ELR (cell line): ENCODE measurements at places on chromosomes 13 and 19.

DNA sequence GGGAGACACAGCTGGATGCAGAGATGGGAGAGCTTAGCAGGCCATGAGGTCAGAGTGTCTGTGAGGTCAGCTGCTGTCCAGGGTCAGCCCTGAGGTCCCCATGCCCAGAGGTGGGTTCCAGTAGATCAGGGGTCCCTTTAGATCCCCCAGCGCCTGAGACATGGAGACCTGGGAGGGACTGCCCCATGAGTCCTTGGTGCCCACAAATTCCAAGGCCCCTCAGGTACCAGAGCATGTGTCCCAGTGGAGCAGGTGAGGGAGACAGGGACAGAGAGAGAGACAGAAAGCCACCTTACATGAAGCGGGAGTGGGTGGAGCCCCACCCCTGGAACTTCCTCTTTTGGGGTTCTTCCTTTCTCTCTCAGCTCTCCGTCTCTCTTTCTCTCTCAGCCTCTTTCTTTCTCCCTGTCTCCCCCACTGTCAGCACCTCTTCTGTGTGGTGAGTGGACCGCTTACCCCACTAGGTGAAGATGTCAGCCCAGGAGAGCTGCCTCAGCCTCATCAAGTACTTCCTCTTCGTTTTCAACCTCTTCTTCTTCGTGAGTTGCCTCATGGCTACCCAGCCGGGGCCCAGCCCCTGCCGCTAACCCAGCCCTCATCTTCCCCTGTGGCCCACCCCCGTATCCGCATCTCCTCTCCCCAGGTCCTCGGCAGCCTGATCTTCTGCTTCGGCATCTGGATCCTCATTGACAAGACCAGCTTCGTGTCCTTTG is at the start of gene CD37:
TSS of gene CD37 (plus strand) at position 336 of the 713 bp plus-strand sequence. CDS start at position 471, 135 bp downstream.
- no peak for DNase-seq

DNA sequence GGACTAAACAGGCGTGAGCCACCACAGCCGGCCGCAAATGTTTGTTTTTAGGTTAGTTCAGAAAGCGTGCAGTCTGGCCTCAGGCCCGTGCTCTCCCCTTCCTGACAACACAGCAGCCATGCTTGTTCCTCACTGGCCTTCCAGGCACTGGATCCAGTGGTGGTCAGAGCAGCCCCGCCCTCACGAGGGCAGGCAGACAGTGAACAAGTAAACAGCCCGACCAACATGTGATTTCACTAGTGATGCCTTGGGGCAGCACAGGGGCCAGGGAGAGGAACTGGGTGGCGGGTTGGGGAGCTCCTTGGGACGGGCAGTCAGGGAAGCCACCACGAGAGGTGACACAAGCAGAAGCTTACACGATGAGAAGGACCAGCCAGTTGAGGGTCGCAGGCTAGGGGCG is 40.8 kb downstream of the CAPN12 start:
- DNase-seq: no peak

- no peak for DNase-seq
Measured at GRCh38 chr19:612941-613340, 20.4 kb downstream of the POLRMT start.

DNA sequence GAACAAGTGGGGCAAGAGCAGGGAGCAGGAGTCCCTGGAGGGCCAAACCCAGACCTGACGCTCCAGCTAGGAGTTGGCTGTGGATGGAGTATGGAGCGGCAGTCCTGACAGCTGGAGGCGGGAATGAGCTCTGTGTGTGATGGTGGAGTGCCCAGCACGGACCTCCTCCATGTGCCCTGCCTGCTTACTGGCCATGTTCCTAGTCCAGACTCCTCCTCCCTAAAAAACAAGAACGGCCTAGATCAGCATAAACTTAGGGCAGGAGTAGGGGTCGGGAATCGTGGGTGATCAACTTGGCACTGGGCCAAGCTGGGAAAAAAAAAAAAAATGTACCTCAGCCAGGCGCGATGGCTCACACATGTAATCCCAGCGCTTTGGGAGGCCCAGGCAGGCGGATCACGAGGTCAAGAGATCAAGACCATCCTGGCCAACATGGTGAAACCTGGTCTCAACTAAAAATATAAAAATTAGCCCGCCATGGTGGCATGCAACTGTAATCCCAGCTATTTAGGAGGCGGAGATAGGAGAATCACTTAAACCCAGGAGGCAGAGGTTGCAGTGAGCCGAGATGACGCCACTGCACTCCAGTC is 29.5 kb downstream of the LTBP4 start:
- DNase-seq: no peak
